AG04449 (cell line): ENCODE measurements at places on chromosomes 4 and X.

GRCh38 chrX:68498044-68498507, 775 bp upstream of the YIPF6 start:
- no peak for DNase-seq

DNA sequence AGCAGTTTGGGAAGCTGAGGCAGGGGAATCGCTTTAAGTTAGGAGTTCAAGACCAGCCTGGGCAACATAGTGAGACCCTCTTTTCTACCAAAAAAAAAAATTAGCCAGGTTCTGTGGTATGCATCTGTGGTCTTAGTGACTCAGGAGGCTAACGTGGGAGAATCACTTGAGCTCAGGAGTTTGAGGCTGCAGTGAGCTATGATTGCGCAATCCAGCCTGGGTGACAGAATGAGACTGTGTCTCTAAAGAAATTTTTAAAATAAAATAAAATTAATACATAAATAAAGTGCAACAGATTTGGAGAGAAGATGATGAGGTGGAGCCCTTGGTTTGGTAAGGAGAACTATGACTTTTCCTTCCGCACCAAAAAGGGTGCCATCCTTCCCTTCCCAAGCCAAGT, 436.9 kb downstream of the NLGN4X start:
- no peak for DNase-seq

DNA sequence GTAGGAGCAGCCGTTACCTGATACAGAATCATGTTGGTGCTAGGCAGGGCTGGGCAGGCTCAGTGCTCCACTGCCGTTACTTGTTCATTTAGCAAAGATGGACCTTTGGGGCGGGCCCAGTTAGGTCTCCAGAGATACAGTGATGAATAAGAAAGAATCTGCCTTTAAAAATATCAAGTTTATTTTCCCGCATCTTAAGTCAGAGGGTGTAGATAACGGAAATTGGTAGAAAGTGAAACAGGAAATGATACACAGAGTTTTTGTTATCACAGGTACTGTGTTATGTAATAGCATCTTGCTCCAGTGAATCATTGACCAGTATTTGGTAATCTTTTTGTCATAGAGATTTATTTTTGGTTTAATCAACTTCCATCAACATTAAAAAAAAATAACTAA, 5.5 kb downstream of the TMEM131L start:
- no peak for DNase-seq

DNA sequence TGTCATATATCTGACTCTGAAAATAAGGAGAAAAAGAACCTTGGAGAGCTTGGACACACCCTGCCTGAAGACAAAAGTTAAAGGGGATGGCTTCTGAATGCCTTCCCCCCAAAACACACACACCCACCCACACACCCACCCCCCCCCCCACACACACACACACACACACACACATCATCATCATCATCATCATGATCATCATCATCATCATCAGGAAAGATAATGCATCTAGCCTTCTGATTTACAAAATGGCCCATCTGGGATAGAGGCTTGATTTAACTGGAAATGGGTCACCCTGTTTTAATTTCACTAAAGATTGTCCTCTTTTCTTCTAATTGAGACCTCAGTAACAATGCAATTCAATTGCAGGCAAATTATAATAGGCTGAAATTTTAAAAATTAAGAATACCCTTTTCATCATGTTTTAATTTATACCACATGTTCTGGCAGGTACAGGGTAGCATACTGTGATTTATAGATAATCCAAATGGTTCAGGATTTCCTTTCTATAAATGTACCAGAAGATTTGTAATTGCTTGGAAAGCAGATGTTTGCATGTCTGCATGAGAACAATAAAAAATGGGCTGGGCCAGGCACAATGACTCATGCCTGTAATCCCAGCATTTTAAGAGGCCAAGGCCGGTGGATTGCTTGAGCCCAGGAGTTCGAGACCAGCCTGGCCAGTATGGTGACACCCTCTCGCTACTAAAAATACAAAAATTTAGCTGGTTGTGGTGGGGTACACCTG, 56.5 kb downstream of the TRIM2 start:
- no peak for DNase-seq

GRCh38 chr4:88225232-88226105, 58.9 kb downstream of the PPM1K start:
- no peak for DNase-seq

DNA sequence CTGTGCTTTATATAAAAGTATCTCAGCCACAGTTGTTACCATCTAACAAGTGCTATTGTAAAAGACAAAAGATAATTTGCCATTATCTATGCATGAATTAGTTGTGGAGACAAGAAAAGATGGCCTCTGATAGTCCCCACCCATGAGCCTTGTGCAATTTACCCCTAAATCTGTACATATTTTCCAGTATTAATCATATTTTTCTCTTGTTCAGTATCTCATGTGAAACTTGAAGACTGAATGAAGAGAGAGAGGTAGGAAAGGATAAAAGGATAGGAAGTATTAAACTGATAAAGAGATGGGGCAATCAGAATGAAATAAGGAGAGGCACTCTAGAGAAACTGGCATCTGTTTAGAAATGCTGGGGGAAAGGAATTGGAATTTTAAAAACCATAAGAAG, 3.7 kb downstream of the MYOZ2 start:
- no peak for DNase-seq

DNA sequence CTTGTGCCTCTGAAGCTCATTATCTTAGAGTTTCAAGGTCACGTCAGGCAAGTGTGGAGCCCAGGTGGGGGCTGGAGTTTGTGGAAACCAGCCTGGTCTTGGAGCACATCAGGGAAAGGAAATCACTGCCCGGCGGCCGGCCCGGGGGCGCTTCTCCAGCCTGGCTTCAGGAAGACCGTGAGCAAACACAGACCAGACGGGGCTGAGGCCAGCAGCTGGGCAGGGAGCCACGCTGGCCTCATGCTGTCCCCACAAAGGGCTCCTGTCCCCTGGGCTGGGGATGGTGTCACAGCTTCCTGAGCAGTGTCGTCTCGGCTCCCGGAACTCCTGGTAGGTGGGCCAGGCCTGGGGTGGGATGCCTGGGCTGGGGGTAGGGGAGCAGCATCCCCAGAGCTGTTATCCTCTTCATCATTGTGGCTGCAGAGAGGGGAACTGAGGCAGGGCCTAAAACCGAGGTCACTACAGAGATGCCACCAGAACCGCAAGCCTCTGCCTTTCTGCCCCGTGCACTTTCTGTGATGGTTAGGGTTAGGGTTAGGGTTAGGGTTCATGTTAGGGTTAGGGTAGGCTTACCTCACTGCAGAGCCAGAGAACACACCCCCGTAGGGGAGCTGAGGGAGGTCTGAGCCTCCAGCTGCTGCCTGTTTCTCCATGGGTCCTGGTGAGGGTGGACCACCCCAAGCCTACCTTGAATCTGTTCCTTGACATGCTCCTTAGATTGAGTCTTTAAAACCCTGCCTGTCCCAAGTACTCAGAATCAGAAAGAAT, 77.5 kb downstream of the HTRA3 start:
- no peak for DNase-seq

GRCh38 chr4:19725130-19725529, 526.6 kb upstream of the SLIT2 start:
- DNase-seq = no peak

DNA sequence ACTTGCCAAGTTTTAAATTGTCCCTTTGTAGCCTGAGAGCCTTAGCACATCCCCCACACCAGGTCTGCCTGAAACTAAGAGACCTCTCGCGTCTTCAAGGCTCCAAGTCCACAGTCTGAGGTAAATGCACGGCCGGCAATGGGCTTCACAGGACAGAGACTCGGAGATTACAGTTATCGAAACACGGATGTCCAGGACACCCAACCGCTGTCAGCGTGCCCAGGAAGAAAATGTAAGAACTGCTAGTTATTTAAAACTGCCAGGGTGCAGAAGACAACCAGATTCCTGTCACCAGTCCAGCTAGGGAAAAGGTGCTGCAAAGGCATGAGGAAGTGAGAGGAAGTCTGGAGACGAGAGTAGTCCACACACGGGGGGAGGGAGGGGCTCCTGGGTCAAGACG, 28.9 kb downstream of the ZNF827 start:
- no peak for DNase-seq

DNA sequence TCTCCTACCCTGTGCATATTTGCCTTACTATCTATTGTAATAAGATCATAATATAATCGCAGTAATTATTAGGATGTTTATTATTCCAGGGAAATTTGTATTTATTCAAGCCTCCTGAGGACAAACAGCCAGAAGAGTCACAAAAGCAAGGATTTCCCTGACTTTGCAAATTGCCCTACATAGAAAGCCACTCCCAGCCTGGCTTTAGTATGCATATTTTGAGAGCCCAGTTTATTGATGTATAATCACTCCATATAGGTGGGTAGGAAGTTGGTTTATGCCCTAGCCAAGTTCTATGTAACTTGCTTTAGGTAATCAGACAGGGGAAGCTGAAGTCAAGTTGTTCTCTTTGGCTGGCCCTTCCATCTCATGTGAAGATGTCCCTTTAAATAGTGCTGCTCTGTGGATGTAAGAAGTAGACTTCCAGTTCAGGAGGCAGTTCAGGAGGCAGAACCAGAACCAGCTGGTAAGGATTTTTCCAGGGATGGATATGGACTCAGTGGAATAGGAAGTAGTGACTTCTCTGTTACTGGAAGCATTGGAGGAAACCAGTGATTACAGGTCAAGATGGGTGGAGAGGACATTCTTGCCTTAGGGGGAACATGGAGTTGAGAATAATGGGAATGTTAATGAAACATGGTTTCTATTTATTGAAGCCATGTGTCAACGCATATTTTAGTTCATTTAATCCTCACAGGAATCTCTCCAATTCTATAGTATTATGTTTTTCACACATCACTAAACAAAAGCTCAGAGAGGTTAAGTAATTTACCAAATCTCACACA, 70.5 kb upstream of the KIT start:
- no peak for DNase-seq

GRCh38 chrX:45727761-45728160, 527.1 kb upstream of the DIPK2B start:
- no peak for DNase-seq

DNA sequence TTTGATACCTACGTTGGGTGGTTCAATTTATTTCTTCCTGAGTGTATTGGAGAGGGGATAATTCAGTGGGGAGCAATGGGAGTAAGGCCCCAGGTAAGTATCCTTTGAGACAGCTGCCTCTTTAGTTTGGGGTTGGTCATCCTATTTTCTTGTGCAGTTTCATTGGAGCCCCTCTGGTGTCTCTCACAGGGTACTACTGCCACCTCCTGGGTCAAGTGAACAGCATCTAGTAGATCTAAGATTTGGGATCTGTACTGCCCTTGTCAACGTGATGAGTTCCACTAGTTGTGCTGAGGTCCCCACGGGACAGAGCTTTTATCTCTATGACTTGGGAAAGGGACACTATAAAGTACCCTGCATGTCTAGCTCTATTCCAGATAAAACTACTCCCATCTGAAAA, 80.6 kb downstream of the PBDC1 start:
- DNase-seq = peak; percentile 1

- no peak for DNase-seq
Observed at GRCh38 chrX:19535476-19535875, 20.2 kb upstream of the MAP3K15 start.

- no peak for DNase-seq
Observed at GRCh38 chrX:28022371-28022770, 41.1 kb upstream of the DCAF8L1 start.

DNA sequence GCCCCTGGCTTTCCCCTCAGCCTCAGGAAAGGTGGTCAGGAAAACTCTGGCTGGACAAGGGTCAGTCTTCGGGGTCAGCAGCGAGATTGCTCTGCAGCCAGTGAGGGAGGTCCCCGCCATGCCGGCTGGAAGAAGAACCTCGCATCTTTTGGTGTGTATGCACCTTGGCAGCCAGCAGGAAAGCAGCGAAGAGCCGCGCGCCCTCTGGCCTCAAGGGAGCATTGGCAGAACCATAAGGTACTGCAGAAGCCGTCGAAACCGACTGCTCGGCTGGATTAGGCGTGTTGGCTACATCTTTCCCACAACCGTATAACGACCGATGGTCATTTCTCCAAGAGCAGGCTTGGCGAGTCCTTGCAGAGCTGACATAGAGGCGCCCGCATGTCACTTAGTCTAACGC, 48.3 kb downstream of the GPR143 start:
- no peak for DNase-seq

DNA sequence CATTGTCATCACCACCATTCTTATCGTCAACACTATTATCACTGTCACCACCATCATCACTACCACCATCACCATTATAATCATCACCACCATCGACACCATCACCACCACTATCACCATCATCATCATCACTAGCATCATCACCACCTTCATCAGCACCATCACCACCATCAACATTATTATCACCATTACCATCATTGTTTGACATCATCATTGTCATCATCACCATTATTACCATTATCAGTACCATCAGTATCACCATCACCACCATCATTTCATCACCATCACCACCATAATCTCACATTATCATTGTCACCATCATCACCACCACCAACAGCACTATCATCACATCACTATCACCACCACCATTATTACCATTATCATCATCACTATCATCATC, 47.5 kb upstream of the NKX1-1 start:
- no peak for DNase-seq

GRCh38 chr4:78684325-78685079, 91.6 kb upstream of the BMP2K start:
- DNase-seq = peak; percentile 14

DNA sequence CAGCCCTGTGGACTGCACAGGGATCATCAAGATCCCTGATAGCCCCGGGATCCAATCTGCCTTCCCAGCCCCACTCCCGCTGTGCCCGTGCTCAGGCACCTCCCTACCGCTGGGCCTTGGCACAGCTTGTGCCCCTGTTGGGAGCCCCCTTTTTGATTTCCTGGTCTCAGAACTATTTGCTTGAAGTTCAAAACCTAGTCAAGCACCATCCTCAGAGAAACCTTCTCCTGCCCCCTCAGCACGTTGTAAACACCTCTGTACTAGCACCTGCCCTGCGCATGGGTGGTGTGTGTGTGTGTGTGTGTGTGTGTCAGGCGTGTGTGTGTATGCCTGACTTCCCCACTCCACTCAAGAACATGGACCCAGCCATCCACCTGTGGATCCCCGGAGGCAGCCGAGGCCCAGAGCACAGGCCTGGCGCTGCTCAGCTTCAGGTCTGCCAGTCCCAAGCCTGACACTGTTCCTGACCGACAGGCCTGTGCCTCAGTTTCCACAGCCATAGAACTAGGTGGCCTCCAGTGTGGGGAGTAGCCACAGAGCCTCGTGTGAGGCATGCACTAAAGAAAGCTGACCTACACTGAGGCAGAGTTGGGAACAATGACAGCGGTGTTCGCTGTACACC, 65.5 kb downstream of the ADRA2C start:
- DNase-seq = no peak

GRCh38 chr4:48184882-48185281, 50.8 kb upstream of the TXK start:
- no peak for DNase-seq

DNA sequence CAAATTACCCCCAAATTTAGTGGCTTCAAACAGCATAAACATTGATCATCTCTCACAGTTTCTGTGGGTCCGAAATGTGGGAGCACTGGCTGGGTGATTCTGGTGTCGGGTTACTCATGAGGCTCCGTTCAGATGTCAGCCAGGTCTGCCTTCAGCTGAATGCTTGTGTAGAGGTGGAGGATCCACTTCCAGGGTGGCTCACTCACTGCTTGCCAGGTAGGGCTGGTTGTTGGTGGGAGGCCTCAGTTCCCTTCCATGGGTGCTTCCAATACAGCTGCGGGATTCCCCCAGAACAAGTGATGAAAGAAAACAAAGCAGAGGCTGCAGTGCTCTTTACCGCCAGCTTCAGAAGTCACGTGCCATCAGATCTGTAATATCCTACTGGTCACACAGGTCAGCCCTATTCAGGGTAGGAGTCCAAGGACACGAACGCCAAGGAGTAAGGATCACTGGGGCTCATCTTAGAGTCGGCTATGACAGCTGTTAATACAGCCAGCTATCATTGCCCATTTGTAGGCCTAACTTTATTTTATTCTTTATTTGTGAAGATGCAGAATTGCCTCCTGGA, 1.1 kb upstream of the SMIM43 start:
- DNase-seq = no peak

- DNase-seq = peak; percentile 94
Observed at GRCh38 chr4:48909697-48910096, 3.1 kb upstream of the OCIAD2 start.
